ENCODE measurements at places on chromosomes 3 and 15. TPM values are rescaled to one million over a fixed set of nuclear protein-coding genes. Genes with fewer than 3 reads are reported as not detected.

Gene ONECUT1
- 0.14 TPM for total RNA-seq

Gene EIF5A2
- 18.6 TPM for total RNA-seq

Gene SERINC4
- not detected for total RNA-seq

GRCh38 chr3:46122091-46122490 lies 86.0 kb downstream of the CCR1 start:
- DNase-seq, result no peak

GRCh38 chr3:38840987-38841386 lies 25.0 kb upstream of the SCN10A start:
- DNase-seq, result no peak

DNA sequence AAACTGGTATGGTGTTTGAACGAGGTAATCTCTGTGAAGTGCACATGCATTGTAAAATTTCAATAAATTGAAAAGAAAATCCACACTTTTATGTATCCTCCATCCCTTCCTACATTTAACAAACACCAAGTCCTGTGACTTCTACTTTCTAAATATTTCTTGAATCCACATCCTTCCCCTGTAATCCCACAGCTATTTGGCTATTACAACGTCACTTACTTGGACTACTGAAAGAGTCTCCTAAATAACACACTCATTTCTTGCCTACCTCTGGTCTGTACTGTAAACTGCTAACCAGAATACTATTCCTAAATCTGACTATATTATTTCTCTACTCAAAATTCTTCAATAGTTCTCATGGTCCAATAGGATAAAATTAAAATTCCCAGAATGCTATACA lies 176.1 kb downstream of the NEK10 start:
- peak; percentile 42 for DNase-seq

Gene PODXL2
- 15.5 TPM for total RNA-seq

Gene LDHAL6B
- total RNA-seq, result not detected

Gene FBXO40
- not detected for total RNA-seq

DNA sequence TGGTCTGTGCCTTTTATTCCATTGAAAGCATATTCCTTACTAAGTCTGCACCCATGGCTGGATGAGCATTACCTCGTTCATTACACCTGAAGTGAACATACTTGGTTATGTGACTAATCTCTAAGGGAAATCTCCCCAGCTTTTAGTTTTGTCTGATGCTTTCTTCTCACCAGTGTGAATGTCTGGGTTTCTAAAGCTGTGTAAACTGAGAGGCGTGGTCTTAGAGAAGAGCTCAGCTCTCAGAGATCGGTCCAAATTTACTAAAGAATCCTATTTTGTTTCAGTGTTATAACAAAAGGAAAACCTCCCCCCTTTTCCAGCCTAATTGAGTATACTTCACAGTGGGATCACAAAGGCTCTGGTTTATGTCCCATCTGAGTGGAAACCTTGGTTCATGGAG lies 352.3 kb downstream of the PTPRG start:
- DNase-seq, result no peak

DNA sequence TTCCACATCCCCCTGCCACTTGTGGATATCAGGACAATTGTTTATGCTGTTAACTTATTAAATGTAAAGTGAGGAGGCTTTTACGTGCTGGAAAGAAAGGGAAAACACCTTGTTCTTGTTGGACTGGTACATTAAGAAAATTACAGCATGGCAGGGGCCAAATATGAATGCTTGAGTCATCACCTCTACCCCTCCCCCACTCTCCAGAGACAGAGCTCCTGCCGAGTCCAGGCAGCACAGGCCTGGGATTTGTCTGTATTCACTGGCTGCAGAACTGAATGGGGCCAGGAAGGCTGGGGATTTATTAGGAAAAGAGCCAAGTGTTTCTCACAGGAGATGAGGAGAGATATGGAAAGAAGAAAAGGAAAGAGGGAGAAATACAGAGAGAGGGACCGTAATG lies 308.9 kb downstream of the EPHB1 start:
- DNase-seq, result no peak

DNA sequence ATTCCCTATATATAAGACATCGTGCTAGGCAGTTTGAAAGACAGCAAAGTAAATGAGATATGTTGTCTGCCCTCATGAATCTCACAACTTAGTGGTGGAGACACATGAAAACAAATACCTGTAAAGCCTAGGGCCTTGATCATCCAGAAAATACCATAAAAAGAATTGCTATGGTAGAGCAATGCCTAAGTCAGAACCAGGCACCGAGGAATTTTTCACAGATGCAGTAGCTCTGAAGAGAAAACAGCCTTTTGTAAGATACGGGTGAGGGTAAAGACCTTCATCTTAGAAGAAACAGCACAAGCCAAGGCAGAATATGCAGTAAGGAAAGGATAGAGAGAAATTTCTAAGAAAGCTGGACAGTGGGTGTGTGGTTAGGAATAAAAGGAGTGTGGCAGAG lies 36.1 kb downstream of the CD200R1L start:
- no peak for DNase-seq

GRCh38 chr3:126310816-126311215 lies 46.4 kb downstream of the KLF15 start:
- DNase-seq, result no peak

DNA sequence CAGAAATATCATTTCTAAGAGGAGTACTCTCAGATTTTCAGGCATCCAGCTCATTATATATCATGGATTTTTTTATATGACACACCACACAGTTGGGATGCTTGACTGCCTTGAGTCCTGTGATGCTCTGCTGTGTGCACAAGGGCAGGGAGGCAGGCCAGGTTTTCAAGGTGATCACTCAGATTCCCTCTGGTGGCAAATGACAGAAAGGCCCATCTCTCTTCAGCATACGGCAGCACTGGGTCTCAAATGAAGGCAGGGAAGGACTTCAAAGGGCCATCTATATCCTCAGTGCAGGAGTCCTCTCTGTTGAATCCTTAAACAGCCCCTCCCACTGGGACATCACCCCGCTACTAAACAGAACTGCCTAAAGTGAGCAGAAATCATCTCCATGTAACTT lies 54.8 kb upstream of the MYO5C start:
- no peak for DNase-seq

DNA sequence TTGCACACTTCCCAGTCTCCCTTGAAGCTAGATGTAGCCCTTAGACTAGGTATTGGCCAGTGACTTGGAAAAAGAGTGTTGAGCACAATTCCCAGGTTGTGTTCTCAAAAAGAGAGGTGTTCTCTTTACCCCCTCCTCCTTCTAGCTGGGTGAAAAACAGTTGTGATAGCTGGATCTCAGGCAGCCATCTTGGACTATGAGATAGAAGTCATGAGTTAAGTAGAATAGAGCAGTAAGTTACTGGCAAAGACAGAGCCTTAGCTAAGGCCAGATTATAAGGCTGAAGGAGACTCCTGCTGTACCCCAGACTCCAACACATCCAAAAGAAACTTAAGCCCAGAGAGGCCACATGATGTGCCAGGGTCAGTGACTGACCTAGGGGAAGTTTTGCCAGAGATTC lies 8.1 kb upstream of the STRA6 start:
- DNase-seq, result no peak

GRCh38 chr15:61545763-61546162 lies 316.7 kb upstream of the RORA start:
- DNase-seq, result no peak

DNA sequence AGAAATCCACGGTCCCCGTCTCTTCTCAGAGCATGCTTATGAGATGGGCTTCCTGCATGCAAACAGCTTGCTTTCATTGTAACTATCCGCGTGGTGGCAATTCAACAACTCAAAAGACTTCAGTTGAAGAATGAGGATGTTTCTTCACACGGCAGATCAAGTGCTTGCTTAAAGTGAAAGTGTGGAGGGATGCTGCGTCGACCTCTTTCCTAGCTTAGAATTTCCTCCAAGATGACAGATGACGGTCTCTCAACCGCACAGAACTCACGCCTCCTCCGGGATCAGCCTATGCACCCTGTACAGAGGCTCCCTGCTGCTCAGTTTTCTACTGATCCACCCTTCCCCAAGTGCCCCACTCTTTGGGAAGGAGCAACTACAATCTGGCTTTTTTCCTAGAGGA lies 47.8 kb downstream of the PCSK6 start:
- no peak for DNase-seq

- DNase-seq, result peak; percentile 91
Observed at GRCh38 chr3:177934001-177934891, 602.0 kb upstream of the KCNMB2 start.

- DNase-seq, result peak; percentile 41
Observed at GRCh38 chr3:192413461-192413860, 313.9 kb downstream of the FGF12 start.

DNA sequence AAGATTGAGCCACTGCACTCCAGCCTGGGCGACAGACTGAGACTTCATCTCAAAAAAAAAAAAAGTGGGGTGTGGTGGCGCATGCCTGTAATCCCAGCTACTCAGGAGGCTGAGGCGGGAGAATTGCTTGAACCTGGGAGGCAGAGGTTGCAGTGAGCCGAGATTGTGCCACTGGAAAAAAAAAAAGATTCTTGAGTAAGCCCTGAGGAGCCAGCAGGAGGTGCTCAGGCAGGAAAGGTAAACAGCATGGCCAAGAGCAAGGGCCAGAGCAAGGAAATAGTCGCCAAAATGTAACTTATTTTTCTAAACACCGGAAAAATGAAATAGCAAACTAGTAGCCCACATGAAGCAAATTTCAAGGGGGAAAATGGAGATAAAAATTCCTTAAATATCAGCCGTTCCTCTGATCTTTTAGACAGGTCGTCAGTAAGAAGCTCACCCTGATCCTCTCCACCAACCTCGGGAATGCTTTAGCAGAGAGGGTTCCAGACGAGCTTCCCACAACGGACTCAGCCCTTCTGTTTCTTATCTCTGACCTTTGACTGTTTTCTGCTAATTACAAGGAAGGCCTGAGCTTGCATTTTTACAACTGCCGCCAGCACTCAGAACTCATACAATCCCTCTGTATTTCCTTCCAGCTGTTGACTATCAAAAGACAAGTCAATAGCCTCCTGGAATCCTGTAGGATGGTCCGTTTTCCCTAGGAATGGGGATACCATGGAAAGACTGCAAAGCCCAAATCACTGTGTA lies 45.0 kb upstream of the AKAP13 start:
- DNase-seq, result no peak

DNA sequence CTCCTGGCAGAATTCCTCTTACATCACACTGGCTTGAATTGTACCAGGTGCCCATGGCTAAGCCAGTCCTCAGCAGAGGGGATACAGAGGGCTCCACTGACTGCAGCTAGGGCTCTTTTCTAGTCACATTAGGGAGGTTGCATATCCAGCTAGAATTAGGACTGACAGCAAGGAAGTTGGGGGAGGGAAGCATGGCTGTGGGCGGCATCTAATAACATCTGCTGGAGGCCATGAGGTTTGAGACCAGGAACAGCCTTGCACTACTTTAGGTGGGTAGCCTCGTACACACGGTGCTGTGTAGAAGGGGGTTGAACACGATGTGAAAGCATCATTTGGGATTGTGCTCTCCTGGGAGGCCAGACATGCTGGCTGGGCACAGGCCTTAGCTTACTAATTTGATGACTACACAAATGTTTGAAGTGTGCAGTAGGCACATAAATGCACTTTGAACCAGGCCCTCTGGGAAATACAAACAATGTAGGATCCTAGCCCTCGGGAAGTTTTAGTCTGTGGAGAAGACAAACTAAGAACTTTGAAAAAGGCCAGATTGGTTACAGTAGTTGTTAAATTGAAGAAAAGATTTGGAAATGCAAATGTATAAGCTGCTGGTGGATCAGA lies 30.2 kb downstream of the CHCHD6 start:
- no peak for DNase-seq

DNA sequence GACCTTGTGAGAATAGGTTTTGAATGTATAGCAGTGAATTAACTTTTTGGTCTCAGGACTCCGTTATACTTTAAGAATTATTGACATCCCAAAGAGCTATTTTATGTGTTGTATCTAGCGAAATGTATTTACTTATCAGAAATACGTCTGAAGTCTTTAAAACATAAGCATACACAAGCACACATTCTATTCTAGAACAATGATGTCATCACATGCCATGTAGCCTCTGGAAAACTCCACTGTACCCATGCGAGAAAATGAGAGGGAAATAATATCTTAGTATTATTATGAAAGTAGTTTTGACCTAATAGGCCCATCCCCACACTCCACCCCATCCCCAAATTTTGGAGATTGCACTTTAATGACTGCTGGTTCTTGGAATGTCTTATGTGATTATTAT lies 1.5 kb downstream of the POLR2M start:
- DNase-seq, result peak; percentile 32

DNA sequence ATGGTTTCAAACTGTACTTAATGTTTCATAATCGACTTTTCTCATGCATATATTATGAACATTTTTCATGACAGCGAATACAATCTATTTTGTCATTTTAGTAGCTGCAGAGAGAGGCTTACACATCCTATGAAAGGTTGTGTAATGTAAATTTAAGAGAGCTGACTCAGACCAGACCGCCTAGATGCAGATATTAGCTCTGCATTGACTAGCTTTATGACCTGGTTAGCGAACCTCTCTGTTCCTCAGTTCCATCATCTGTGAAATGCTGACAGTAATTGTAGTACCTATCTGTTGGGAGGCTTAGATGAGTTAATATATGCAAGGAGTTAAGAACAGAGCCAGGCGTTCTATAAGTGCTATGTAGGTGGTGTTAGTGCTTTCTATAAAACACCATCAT lies 116.2 kb upstream of the RASGRP1 start:
- no peak for DNase-seq

GRCh38 chr15:27330326-27330725 lies 359.3 kb downstream of the GABRG3 start:
- no peak for DNase-seq

DNA sequence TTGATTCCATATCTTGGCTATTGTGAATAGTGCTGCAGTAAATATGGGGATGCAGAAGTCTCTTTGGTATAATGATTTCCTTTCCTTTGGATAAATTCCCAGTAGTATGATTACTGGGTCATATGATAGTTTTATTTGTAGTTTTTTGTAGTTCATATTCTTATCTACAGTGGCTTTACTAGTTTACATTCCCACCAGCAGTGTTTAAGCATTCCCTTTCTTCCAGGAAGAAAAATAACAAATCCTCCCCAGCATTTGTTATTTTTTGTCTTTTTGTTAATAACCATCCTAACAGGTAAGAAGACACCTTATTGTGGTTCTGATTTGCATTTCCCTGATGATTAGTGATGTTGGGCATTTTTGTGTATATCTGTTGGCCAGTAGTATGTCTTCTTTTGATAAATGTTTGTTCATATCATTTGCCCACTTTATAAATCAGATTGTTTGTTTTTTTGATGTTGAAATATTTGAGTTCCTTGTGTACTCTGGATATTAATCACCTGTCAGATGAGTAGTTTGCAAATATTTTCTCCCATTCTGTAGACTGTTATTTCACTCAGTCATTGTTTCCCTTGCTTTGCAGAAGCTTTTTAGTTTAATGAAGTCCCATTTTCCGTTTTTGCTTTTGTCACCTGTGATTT lies 163.3 kb upstream of the THRB start:
- no peak for DNase-seq

- DNase-seq, result no peak
Observed at GRCh38 chr15:25733036-25733855, 129.9 kb downstream of the ATP10A start.

All from astrocyte (in vitro differentiated cells and primary cell).